Hematopoietic multipotent progenitor cell treated with erythropoietin and hydrocortisone succinate and interleukin-3 and kit ligand, for 4 days (in vitro differentiated cells): ENCODE measurements at places on chromosomes 4 and X.

DNA sequence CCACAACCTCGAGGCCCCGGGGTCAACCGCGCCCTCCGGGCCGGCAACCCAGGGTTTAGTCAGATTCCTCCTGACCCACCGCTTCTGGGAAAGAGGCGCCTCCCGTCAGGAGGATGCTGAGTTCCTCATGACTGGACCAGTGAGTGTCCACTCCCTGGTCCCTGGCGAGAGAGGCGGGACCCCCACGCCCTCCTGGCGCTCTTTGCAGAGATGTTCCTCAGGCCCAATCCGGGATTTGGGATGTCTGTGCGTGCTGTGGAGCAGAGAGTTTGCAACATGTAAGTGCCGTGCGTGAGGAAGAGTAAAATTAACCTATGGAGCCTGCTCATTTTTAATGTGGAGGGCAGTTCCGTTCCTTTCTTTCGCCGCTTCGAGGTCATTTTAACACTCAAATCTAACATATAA, 824 bp upstream of the UGDH start:
- DNase-seq = no peak

DNA sequence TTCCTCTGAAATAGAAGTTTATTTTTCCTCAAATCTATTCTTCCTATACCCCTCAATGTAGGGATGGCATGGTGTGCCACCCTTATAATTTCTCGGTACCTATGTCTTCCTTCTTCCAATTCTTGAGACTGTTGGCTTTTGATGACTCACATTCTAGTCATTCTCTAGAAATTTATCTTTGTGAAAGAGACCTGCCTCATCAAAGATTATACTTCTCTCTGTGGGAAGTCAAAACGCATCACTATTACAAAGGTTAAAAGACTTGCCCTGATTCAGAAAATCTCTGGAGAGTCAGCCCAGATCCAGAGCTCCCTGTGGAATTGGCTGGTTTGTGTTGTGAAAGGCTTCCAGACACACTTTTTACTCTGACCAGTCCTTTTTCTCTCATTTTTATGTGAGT, 65.9 kb upstream of the FSTL5 start:
- no peak for DNase-seq

DNA sequence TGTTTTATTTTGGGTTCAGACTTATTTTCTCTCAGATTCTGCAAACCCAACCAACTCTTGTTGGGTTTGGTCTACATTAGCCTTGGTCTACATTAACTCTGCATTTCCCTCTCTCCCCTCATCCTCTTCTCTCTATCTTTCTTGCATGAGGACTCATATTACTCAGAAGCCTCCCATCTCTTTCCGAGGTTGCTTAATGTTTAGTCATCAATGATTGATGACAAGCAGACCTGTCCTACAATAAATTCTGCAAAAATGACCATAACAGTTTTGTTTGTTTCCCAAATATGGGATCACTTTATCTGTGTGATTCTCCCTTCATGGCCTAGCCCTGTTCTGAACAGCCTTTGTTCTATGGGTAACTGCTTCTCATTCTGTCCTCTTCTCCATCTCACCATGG, 75.2 kb downstream of the GABRB1 start:
- DNase-seq = no peak

- DNase-seq = no peak
Observed at GRCh38 chr4:41363384-41363981, 106.8 kb downstream of the UCHL1 start.

GRCh38 chr4:55468724-55469123, 73.0 kb downstream of the TMEM165 start:
- DNase-seq = no peak

DNA sequence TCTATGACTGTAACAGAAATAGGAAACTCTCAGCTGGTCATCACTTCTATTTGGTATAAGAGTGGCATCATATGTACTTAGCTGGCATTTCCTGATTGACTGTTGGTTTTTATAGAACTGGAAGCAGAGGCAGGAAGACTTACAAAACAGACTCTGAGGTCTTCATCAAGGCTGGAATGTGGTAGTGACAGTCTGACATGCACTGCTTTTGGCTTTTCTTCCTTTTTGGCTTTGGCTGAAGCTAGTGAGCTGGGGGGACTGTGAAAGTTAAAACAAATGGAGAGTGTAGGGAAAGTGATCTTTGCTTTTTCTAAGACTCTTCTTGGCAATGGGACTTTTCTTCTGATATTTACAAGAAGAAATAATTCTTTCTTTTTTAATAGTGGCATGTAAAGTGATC, 121.1 kb upstream of the SLC4A4 start:
- DNase-seq = no peak

- DNase-seq = no peak
Observed at GRCh38 chrX:42754115-42754514, 23.8 kb downstream of the PPP1R2C start.

DNA sequence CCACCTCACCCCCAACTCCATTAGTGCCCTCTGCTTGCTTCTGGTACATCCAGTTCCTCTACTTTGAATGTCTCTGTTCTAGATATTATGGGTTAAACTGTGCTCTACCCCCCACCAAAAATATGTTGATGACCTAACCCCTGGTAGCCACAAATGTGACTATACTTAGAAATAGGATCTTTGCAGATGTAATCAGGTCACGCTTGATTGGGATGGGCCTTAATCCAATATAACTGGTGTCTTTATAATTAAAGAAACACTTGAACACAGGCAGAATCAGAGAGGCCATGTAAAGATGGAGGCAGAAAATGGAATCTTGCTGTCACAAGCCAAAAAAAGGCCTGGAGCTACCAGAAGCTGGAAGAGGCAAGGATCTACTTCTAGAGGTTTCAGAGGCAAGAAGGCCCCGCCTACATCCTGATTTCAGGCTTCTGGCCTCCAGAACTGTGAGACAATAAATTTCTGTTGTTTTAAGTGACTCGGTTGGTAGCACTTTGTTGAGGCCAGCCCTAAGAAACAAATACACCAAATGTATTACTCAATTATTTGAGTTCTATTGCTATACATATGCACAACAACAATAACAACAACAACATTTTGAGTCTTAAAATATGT, 220.0 kb downstream of the PPP3CA start:
- no peak for DNase-seq

DNA sequence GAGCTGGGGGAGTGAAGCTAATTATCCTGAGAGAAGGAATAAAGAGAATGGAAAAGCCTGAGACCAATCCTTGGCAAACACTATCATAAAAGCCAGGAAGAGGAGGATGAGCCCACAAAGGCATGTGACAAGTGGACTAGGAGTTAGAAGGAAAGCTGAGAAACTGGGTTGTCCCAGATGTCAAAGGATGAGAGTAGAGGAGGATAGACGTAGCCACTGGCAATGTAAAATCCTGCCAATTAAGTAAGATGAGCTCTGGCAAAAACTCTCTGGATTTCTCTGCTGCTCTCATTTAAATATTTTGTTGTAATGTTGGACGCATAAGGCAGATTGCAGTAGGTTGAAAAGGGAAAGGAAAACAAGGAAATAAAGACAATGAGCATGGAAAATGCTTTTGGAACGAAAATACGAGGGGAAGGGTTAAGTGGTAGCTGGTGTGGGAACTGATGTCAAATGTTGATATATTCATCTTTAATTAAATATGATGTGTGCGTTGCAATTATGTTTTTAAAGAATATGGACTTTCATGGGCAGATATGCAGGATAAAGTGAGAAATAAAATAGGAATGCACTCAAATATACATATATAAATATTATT, 14.2 kb upstream of the VEGFC start:
- DNase-seq = no peak

DNA sequence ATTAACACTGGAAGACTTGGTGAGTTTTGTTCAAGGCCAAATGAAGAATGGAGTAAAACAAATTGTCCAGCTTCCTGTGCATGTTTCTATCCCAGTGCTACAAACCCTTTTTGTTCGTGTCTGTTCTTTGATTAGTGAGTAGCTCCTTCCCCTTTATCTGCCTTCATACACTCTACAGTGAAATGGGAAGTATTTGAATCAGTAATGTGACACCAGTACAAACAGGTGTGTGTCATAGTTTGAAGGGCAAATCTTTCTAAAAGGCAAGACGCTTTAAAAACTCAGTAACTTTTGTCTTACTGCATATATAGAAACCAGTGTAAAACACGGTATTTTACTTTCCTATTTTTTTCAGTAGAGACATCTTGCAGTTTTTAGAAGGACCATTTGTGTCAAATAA, 5.9 kb downstream of the ARHGEF38 start:
- peak; percentile 18 for DNase-seq

DNA sequence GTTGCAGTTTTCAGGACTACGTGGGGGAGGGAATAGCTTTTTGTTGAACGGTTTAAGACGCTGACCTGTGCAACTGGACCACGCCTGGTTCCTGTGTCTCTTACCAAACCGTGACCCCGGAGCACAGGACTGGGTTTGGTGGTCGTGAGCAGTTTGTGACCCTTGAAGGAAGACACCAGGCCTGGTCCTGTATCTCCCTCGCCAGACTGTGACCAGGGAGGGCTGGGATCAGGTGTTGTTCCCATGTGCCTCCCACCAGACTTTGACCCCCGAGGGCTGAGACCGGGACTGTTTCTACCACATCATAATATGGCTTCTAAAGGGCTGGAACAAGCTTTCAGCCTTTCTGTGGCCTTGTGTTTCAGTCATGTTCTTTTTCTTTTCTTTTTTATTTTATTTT, 683 bp downstream of the EBP start:
- DNase-seq = no peak

DNA sequence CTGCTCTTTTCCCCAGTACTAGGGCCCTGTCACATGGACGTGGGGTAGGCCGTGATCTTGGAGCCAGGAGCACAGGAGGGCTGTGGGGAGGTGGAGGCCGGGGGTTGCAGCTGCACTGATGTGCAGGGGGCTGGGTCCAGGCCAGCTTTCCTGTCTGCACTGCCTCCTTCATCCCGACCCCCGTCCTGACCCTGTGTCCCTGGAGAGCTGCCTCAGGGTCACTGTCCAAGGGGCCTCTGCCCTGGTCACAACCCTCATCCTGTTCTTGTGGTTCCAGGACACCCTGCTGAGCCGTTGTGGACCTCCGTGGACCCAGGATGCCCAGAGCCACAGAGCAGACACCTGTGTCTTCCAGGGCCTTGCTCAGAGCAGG, 91.7 kb upstream of the ADRA2C start:
- no peak for DNase-seq

- DNase-seq = peak; percentile 55
Observed at GRCh38 chr4:105709081-105709450, 482 bp downstream of the GSTCD start.

GRCh38 chrX:122788216-122788615, 395.9 kb upstream of the GRIA3 start:
- DNase-seq = no peak

DNA sequence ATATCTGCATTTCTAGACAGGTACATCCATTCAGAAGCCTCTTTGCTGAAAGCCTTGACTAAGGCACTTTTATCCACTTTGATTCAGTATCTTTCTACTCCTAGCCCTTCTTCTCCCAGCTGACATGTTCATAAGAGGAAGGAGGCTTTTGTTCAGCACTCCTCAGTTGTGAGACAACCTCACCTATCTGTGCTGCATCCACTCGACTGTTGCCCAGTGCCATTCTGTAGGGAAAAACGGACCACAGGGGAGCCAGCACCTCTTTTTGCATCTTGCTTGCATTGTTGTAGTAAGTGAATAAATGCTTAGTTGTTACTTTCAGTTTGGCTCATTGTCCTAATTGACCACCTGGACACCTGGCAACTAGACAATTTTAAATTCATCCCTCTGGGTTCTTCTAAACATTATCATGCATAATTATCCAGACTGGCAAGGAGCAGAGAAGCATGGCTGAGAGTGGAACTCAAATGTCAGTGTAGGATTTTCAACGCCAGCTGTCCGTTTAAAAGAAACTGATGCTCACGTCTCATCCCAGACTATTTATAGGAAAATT, 83.8 kb upstream of the BOD1L1 start:
- DNase-seq = no peak

- DNase-seq = no peak
Observed at GRCh38 chrX:66498672-66499296, 140.1 kb downstream of the EDA2R start.

- no peak for DNase-seq
Observed at GRCh38 chr4:31175242-31175910, 455.2 kb downstream of the PCDH7 start.

DNA sequence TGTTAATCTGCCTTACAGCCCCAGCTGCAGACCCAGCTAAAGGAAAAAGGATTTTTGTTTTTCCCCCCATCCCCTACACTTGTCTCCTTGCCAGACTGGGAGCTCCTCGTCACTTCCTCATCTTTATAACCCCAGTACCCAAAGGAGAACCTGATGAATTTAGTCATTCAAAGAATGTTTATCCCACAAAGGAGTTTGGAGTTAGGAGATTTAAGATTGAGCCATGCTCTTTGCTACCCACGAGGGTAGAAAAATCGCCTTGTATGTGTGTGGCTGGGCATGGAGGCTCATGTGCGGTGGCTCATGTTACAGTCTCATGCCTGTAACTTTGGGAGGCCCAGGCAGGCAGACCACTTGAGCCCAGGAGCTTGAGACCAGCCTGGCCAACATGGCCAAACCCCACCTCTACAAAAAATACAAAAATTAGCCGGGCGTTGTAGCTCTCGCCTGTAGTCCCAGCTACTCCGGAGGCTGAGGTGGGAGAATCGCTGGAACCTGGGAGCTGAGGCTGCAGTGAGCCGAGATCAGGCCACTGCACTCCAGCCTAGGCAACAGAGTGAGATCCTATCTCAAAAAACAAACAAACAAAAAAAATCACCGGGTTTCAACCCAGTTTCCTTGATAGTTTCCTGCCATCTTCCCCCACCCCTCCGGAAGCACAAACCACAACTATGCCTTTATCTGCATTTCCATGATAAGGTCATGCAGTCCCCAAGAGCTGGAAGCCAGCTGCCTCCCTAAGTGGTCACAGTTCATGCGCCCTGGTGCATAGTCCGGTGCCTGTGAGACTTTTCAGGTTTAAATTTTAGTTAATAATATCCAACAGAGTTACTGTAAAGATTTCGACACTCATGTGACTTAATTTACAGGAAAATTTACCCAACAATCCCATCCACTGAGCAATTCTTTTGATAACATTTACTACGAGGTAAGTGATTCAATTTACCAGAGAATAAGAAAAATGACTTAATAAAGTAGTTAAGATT, 1.5 kb downstream of the CFAP97 start:
- peak; percentile 85 for DNase-seq

DNA sequence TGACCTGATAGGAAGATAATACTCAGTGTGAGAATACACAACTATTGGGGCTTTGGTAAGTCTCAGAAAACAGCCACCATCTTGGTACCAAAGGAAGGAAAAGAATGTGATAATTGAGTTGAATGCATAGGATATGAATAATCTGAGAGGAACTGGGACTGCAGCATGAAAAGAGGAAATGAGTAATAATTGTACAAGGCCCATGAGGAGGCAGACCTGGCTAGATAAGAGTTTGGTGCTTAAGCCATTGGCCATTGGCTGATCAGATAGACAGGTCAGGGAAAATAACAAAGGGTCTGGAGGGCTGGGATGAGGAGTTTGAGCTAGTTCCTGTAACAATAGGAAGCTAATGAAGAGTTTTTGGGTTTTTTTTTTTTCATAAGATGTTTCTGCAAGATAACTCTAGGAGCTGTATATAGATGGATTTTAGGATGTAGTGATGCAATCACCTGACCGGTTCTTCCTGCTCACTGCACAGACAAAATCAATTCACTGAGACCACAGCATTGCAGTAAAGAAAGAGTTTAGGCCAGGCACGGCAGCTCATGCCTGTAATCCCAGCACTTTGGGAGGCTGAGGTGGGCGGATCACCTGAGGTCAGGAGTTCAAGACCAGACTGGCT, 5.3 kb upstream of the TRMT2B start:
- peak; percentile 71 for DNase-seq
